Regular cardiac myocyte (primary cell): ENCODE measurements at places on chromosomes 7 and 10. TPM values are rescaled to one million over a fixed set of nuclear protein-coding genes. Genes with fewer than 3 reads are reported as not detected.

The TMEM140 gene
- total RNA-seq, result 5.0 and 18.6 TPM in 2 replicates

The EBF3 gene
- 11.6 and 20.5 TPM in 2 replicates for total RNA-seq

The CALN1 gene
- total RNA-seq, result not detected in 2 replicates

The ITPRID1 gene
- not detected in 2 replicates for total RNA-seq

The CTAGE8 gene
- total RNA-seq, result 0.19 TPM in 1 of 2 replicates, not detected in the other

The GIMAP2 gene
- total RNA-seq, result 1.2 and 2.5 TPM in 2 replicates

The HECW1 gene
- total RNA-seq, result not detected in 2 replicates

The COL13A1 gene
- total RNA-seq, result 27.6 and 44.3 TPM in 2 replicates

The ZNF804B gene
- total RNA-seq, result not detected in 2 replicates

The TSPAN33 gene
- total RNA-seq, result 0.19 and 0.85 TPM in 2 replicates
